ENCODE measurements at places on chromosomes 11 and 22. TPM values are rescaled to one million over a fixed set of nuclear protein-coding genes. Genes with fewer than 3 reads are reported as not detected.

Gene MOGAT2
- not detected for polyA plus RNA-seq

Gene MYO18B
- polyA plus RNA-seq, result not detected

Gene OR10A2
- not detected for polyA plus RNA-seq

Gene TUBA8
- 3.4 TPM for polyA plus RNA-seq

Gene KRTAP5-3
- polyA plus RNA-seq, result not detected

Gene VSIG10L2
- polyA plus RNA-seq, result not detected

Gene PAX6
- not detected for polyA plus RNA-seq

Gene CASTOR1
- polyA plus RNA-seq, result 15.6 TPM

Gene CHST1
- not detected for polyA plus RNA-seq

Gene ZNF70
- 2.9 TPM for polyA plus RNA-seq

Gene CCDC116
- 0.29 TPM for polyA plus RNA-seq

Gene SCN2B
- not detected for polyA plus RNA-seq

Gene IL17REL
- polyA plus RNA-seq, result 0.09 TPM

Gene CBL
- polyA plus RNA-seq, result 12.5 TPM

Gene DGCR6
- polyA plus RNA-seq, result 2.5 TPM

Gene UPK3A
- not detected for polyA plus RNA-seq

Gene GAB4
- polyA plus RNA-seq, result not detected

Gene CLP1
- 6.0 TPM for polyA plus RNA-seq

Gene APOA4
- polyA plus RNA-seq, result not detected

Gene PDE2A
- polyA plus RNA-seq, result 0.88 TPM

Gene ABCC8
- polyA plus RNA-seq, result 0.22 TPM

Gene FGF3
- not detected for polyA plus RNA-seq

Gene MIOX
- polyA plus RNA-seq, result 0.12 TPM

Gene SLC1A2
- polyA plus RNA-seq, result not detected

Gene SLC17A6
- polyA plus RNA-seq, result not detected

Gene SLC6A5
- not detected for polyA plus RNA-seq

Gene FJX1
- polyA plus RNA-seq, result 0.03 TPM

Gene FAT3
- not detected for polyA plus RNA-seq

Gene OR4C46
- not detected for polyA plus RNA-seq

Gene FOLR3
- polyA plus RNA-seq, result 0.17 TPM

Gene LRRC10B
- polyA plus RNA-seq, result 0.12 TPM

Gene TRIM29
- not detected for polyA plus RNA-seq

Gene ADAMTS8
- polyA plus RNA-seq, result not detected

Gene OR5M8
- not detected for polyA plus RNA-seq

Gene MS4A14
- polyA plus RNA-seq, result 5.4 TPM

Gene ANO9
- polyA plus RNA-seq, result 94.1 TPM

Gene APIP
- 6.1 TPM for polyA plus RNA-seq

Gene OR52I1
- not detected for polyA plus RNA-seq

Gene FGF4
- not detected for polyA plus RNA-seq

Gene TMEM126A
- polyA plus RNA-seq, result 15.6 TPM

Gene BBOX1
- not detected for polyA plus RNA-seq

Gene TEAD1
- not detected for polyA plus RNA-seq

Gene BID
- 9.2 TPM for polyA plus RNA-seq

Gene SRSF8
- polyA plus RNA-seq, result 37.6 TPM

Gene C11orf16
- not detected for polyA plus RNA-seq

Gene OR8D2
- not detected for polyA plus RNA-seq

Gene NTM
- not detected for polyA plus RNA-seq

Gene EML3
- polyA plus RNA-seq, result 128 TPM

Gene CADM1
- 0.43 TPM for polyA plus RNA-seq

Gene HBE1
- not detected for polyA plus RNA-seq

Gene RFPL2
- 0.09 TPM for polyA plus RNA-seq

Gene CDPF1
- 15.4 TPM for polyA plus RNA-seq

Gene GAL3ST1
- 0.70 TPM for polyA plus RNA-seq

Measured in B cell (primary cell).